Esophagus muscularis mucosa (tissue), 4 donors: ENCODE measurements at places on chromosomes 3 and 15. TPM values are rescaled to one million over a fixed set of nuclear protein-coding genes. Genes with fewer than 3 reads are reported as not detected.

GRCh38 chr3:59845386-59845785 is 795.6 kb upstream of the CFAP20DC start:
- no peak for DNase-seq

DNA sequence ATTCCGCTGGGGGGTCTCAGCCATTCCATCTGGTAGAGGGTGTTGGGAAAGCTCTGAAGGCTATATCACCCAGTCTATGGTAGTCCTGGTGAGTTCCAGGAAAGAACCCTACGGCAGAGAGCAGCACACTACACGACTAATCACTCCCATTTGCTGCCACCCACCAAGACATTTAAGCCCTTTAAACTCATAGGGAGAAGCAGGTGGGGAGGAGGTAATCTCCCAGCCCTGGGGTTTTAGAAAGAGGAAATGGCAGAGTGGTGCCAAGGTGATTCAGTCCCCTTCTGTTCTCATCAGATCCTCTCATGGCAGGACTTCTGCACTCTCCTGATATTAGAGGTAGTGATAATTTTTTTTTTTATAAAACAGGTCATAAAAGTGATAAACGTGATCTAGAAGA is 10.6 kb upstream of the VWA5B2 start:
- no peak for DNase-seq

- no peak for DNase-seq
These were observed 37.3 kb downstream of the CYFIP1 start for GRCh38 chr15:22942877-22943276.

GRCh38 chr3:152109038-152109437 is 159.7 kb upstream of the MBNL1 start:
- no peak for DNase-seq

DNA sequence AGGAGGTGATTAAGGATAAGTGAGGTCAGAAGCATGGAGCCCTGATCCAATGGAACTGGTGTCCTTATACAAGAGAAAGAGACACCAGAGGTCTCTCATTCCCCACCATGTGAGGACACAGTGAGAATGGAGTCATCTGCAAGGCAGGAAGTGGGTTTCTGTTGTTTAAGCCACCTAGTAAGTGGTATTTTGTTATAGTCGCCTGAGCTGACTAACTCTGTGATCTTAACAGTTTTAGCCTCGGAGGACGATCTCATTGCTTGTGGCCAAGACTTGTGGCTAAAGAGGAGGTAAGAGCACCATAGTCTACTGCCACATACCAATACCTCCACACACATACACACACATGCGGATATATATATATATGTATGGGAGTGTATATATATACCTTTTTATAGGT is 73.8 kb downstream of the MCTP2 start:
- no peak for DNase-seq

DNA sequence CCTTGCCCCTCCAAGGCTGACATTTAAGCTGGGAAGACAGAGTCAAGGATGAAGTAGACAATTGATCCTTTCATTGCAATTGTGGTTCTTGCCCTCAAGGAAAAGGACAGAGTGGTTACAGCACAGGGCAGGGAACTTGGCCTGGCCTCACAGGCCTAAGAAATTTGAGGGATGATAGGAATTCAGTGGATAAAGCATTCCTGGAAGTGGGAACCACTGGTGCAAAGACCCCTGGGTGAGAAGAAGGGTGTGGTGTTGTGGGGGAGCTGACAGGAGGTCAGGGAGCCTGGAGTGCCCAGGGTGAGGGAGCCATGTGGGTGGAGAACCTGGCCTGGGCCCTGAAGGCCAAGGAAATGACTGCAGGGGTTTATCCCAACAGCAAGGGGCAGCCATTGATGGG is 287.4 kb downstream of the UACA start:
- DNase-seq, result no peak

GRCh38 chr3:142896996-142897395 is 8.1 kb upstream of the PCOLCE2 start:
- DNase-seq, result no peak

DNA sequence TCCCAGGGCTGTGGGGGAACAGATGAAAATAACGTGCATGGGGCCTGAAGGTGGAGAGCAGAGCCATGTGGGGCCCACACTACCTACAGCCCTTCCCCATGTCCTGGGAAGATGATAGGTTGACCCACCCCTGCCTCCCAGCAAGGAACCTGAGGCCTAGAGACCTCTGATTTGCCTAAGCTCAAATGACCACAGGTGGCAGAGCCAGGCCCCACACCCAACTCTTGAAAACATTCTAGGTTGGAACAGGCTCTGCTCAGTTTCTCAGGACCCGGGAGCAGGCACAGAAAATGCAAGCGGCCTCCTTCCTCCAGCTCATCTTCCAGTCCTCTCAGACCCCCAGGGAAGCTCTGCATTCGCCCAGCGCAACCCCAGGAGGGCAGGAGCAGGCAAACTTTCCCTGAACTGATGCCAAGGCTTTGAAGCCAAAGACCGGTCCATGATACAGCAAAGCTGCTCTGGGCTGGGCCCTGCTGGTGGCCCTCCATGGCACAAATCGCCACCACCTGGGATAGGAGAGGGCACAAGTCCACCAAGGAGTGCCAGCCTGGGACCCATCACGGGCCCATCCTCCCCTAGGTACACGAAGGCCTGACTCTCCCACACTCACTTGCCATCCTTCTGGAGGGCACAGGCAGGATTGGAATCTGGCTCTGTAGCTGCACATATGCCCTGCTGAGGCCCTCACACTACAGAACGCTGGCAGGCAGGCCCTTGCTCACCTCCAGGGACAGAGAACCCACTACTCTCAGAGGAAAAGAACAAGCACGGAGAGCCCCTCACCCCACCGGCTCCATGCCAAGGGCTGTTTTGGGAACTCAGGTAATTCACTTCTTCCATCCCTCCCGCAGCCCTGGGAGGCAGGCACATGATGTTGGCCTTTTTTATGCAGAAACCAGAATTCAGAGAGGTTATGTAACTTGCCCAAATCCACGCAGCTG is 51.0 kb upstream of the FURIN start:
- no peak for DNase-seq

- no peak for DNase-seq
These were observed 15.6 kb downstream of the ARRDC4 start for GRCh38 chr15:97976129-97976528.

GRCh38 chr3:66098436-66098835 is 59.7 kb upstream of the MAGI1 start:
- no peak for DNase-seq

DNA sequence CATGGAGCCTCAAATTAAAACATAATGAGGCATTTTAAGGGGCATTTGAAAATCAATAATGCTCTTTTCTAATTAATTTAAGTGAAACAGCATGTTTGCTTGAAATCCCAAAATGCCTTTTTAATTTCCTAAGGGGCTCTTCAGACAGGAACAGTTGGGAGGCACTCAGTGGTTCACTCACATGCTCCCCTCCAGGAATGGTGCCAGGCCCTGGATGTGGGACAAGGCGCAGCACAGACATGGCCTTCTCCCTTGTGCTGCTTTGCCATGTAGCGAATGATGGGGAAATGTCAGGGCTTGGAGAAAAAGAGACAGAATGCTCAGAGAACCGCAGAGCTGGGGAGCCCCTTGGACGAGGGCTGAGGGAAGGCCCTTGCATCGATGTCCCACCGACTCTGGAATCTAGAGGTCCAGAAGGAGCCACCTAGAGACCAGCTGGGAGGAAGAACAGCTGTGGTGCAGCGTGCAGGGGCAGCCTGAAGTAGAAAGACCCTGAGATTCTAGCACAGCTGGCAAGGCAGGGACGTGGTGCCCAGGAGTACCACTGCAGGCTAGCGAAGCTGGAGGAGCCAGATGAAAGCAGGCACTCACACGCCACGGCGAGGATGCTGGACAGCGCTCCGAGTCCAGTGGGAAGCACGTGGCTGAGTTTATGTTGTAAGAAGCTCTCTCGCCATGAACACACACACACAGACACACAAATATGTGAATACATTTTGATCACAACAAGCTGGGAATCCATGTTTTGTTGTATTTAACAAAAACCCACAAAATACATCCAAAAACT is 27.0 kb downstream of the NSMCE3 start:
- no peak for DNase-seq

DNA sequence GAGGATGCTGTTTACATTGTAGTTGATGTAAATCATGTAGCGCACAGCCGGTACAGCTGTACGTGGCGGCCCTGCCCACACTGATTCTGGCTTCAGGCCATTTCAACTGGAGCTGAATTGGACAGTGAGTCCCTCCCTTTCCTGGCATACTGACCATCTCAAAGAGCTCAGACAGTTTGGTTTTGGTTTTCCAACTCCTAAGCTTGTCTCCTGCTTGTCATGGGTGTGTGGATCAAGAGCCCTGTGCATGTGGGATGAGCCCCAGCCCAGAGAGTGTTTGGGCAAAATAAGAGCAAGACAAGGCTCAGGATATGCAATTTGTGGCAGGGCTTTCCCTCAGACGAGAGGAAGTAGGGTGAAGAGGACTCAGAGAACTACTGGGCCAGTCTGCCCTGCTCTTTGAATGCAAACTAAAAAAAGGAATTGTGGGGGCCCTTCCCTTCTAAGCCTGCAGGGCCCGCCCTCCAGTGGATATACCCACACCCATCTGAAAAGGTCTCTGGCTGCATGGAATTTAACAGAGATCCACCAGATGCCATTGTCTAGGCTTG is 13.3 kb downstream of the ITGA11 start:
- peak; percentile 91 for DNase-seq

GRCh38 chr15:67120009-67120838 is 54.8 kb downstream of the SMAD3 start:
- DNase-seq, result no peak

- DNase-seq, result no peak
These were observed 49.1 kb upstream of the UTS2B start for GRCh38 chr3:191379446-191379845.

GRCh38 chr15:101006931-101007691 is 88.0 kb downstream of the LRRK1 start:
- peak; percentile 95 for DNase-seq

DNA sequence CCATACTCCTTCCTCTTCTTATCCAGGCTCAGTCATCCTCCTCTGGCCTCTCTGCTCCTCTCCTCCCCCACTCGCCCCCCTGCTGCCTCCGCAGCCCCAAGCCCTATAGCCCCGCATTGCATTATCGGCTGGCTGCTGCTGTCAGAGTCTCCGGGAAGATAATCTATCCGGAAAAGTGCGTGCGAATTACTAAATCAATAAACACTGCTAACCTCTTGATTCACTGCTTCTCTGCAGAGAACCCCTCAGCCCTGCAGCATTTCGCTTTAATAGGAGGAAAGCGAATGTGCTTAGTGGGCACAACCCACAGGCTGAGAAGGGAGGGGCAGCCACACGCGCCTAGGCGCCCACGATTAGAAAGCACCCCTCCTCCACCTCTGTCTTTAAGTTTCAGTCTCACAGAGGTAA is 167.6 kb downstream of the ABHD5 start:
- DNase-seq, result peak; percentile 80

DNA sequence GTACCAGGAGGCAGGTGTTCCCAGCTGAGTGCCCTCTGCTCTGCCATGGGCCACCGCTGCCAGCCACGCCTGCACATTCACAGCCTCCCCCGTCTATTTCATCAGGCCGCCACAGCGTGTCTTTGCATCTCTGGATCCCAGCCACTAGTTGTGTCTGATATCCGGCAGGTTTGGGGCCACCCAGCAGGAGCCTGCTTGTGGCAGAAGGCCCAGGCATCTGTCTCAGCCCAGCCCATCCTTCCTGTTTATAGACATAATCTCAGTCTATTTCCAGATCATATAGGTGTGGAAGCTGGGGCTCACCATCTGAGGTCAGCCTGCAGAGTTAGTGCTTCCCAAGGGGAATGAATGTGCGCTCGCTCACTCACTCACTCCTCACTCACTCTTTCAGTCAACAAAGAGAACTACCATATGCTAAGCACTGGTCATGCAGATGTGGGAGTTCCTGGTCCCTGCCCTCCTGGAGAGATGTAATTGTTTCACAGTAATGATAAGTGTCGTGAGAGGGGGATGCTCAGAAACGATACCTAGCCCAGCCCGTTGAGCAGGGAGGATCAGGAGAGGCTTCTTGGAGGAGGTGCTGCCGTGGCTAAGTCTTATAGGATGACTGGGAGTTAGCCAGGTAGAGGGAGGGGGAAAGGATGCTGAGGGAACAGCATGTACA is 60.6 kb downstream of the FGD5 start:
- no peak for DNase-seq

Gene AADACL2
- total RNA-seq, result not detected

Gene CADM2
- total RNA-seq, result 9.6 TPM

Gene IQSEC1
- total RNA-seq, result 57.5 TPM

Gene BNC1
- 0.11 TPM for total RNA-seq

Gene GPR62
- 0.17 TPM for total RNA-seq

Gene GASK1A
- total RNA-seq, result 10.2 TPM

Gene DUOXA2
- not detected for total RNA-seq

Gene SLC22A13
- total RNA-seq, result 0.29 TPM

Gene REC114
- not detected for total RNA-seq

Gene GNL3
- 28.7 TPM for total RNA-seq

Gene RAB11A
- total RNA-seq, result 51.9 TPM

Gene MESP2
- not detected for total RNA-seq

Gene MASP1
- 0.66 TPM for total RNA-seq

Gene IGF2BP2
- total RNA-seq, result 7.9 TPM
